ENCODE measurements at places on chromosomes 6 and 20.

GRCh38 chr6:137923866-137924653, 57.0 kb downstream of the TNFAIP3 start:
- no peak for DNase-seq

- no peak for DNase-seq
These were observed 287.1 kb downstream of the BTBD9 start for GRCh38 chr6:38352636-38353035.

DNA sequence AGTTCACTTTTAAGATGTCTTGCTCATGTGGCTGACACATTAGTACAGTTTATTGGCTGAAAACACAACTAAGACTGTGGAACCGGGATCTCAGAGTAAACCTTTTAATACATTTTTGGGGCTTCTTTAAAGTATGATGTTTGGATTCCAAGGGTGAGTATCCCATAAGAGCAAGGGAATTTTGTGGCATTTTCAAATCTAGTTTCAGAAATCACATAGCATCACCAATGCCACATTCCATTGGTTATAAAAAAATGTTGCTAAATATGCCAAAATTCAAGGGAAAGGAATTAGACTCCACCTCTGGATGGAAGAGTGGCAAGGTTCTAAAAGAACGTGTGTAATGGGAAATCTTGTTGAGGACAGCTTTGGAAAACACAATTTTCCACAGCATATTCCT, 338.6 kb downstream of the COL12A1 start:
- DNase-seq = no peak

DNA sequence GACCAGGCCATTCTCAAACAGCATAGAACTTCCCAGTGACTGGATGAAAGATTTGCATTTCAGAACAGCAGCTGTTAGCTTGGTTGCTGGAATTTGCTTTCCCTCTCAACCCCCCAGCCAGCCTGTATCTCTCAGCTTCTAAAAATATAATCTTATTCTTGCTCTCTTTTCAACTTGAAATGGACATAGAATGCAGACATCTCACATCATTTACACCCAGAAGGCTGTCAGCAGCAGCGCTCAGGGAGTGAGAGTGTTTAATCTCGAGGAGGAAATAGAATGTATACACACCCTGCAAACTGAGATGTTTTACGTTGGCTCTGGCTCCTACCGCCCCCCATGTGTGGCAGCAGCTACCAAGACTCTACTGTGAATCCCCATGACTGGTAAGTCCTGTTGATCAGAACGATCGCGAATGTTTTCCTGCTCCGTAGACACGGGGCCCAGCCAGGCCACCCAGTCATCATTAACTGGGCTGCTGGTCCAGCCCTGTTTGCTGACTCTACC, 163.4 kb upstream of the SLC24A3 start:
- no peak for DNase-seq

- DNase-seq = no peak
These were observed 24.0 kb upstream of the ZMYND8 start for GRCh38 chr20:47380481-47380880.

DNA sequence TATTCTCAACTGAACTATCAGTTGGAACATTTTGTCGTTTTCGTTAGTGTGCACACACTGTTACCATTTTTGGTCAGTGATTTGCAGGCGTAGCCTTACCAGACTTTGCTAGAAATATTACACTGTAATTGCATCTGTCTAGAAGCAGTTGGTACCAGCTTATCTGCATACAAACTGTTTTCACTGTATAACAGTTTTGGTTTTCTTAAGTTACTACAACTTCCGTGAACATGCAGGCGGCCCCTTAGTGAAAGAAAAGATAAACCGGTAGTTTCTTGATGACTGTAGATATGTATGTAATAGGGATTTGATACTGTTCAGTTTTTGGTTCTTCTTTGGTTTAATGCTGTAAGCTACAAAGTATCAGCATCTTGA, 1.3 kb downstream of the DSTN start:
- peak; percentile 50 for DNase-seq

DNA sequence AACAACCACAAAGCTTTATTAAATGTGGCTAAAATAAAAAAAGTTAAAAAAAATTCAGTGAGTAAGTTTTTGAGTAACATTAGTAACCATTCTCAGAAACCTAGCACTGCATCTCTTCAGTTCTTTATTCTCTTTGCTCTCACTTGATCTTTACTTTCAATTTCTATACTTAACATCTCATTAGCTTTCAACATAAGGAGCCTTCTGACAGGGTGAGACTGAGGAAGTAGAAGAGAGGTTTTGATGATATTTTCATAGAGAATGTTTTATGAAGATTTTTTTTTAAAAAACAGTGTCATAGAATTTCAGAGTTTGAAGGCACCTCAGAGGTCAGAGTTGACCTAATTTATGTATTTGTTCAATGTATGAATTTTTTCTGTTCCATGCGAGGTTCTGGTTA, 60.8 kb downstream of the FAM83B start:
- DNase-seq = no peak

GRCh38 chr6:75438013-75438431, 55.6 kb downstream of the FILIP1 start:
- DNase-seq = no peak

DNA sequence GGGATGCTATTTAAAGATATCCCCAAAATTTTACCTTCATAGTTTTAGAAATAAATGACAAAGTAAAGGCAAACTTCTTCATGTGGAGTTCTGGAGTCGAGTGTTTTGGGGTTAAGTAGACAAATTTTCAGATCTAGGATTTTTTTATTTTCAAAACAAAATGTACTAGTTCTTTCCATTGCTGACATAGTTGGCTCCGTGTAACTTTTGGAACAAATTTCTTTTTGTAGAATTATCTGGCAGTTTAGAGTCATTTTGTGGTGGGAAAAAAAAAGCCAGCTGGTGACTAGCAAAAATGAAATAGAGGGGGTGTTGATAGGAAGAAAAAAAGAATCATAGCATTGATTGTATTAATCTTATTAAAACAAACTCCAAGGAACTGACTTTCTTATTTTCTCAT, 131.6 kb upstream of the TCF21 start:
- DNase-seq = no peak

DNA sequence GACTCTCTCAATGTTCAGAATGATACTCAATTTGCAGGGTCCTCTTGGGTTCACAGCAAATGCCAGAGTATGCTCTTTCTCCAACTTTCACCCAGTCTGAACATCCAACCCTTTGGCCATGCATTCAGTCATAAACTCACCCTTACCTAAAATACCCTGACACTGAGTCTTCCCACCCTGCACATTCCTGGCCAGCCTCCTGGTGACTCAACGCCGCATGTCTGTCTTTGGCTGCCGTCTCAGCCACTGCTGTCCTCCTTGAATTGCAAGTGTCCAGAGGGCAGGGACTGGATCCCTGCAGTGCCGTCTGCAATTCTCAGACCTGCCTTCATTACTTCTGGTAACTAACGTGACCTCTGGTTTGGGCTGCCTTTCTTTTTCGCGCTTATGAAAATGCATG, 593.4 kb downstream of the QKI start:
- DNase-seq = no peak

- DNase-seq = peak; percentile 81
These were observed 68.3 kb upstream of the FRMD1 start for GRCh38 chr6:168147205-168147738.

DNA sequence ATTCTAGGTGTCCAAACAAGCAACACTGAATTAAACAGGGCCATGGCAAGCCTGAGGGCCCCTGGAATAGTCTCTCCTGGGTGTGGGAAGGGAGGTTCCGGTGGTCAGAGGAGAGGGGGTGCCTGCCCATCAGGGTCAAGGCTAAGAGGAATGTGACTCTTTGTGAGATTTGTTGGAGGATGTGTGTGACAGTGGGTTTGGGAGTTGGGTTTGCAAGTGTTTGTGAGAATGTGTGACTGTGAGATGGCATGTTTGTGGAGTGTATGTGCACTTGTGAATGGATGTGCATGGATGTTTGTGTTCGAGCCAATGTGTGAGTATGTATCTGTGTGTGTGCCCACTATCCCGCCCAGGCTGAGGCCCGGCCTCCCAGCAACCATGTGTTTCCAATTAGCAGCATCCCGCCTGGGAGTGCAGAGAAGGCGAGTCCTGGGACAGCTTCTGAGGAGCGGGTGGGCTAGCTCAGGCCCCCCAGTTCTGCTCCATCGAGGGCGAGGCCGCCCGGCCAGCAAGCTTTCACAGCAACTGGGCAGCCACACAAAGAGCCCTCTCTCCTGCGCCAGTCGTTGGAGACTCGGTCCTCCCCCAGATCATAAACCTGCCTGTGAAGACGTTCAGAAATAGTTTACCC, 12.6 kb downstream of the FOXC1 start:
- no peak for DNase-seq

DNA sequence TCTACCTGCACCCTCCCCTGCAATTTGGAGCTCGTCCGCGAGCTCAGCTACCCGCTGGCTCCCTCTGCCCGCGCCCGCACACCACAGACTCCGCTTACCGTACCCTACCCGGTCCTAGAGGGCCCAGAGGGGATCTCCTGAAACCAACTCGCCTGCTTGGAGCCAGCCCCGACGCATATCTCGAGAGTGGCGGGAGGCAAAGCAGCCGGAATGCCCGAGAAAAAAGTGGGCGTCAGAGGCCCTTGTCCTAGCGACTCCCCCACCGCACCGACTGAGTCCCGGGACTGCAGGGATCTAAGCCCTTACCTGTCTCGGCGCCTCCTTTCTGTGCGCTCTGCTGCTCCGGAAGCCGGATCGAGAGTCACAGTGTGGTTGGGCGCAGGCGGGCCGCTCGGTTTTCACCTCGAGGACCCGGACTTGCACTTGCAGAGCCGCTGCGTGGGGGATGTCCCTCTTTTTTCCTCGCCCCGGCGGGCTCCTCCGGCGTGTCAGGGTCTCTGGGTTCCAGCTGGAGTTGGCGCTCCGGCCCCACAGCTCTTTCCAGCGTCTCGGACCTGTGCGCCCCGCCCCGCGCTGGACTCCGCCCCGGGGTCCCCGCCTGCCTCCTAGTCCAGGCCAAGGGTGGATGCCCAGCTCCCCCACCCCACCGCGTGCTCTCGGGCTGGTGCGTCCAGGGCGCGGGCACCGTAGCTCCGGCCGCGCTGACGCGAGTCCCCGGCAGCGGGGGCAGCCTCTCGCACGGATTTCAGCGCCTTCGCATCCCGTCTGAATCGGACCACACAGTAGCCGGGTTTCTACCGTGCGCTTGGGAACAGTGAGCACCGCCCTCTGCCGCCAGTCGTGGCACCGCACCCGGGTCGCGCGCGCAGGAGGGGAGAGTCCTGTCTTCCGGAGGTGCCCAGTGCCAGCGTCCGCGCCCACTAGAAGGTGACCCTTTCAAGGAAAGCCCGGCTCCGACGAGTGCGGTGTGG, at the start of gene PROKR2:
TSS of gene PROKR2 (minus strand) at position 767 of the 971 bp plus-strand sequence. CDS start 2,585 bp downstream, outside the sequence.
- peak; percentile 60 for DNase-seq

DNA sequence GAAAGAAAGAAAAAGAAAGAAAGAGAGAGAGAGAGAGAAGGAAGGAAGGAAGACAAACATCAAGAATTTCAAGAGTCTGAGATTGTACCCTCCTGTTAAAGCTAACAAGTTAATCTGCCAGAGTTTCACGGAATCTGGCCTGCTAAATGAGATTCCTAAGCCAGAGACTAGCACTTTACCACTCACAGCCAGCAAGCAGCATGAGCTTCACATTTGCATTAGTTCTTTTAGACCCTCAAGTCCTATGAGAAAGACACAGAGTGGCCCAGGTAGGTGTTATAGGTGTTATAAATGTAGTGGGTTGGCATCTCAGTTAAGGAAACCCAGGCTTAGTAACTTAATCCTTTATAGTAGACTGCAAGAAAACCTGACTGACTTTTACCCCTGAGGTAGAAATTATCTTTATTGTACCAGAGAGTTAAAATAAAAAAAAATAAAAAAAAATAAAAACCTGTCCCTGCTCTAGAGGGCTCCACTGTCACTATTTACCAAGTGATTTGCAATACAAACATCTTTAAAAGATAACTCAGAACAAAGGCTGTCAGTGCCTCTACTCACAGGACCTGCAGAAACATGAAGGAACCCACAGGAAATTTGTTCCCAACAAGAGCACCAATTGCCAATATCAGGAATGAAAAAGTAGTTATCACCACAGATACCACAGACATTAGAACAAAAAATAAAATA, 9.7 kb upstream of the IBTK start:
- DNase-seq = no peak

DNA sequence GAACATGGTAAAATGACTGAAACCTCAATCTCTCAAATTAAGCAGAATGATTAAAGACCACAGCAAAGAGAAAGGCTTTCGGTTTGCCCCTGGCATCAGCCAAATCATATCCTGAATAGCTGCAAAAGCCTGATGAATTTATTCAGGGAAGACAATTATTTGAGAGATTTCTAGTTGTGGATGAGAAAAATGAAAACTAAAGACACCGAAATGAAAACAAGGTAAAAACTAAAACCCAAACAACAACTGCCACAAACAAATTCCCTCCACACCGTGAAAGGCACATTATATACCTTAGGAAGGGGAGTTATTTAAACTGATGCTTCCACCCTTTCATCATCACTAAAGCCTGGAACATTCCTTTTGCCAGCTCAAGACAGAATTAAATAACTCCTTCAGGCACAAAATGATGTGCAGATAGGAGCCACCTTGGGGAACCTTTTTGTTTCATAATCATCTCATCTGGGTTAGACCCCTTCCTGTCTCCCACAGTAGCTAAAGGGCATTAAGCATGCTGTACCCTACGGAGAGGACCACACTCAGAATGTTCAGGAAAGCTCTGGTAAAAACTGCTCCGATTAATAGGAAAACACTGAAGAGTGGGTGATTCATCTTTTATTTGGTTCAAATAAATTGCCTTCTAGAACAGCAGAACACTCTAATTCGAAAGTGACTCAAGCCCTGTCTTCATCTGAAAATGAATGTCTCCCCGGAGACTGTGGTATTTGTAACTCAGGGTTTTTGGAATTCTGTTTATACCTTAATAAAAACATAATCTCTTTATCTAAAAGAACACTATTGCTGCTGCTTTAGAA, 9.1 kb upstream of the ANKRD60 start:
- no peak for DNase-seq

DNA sequence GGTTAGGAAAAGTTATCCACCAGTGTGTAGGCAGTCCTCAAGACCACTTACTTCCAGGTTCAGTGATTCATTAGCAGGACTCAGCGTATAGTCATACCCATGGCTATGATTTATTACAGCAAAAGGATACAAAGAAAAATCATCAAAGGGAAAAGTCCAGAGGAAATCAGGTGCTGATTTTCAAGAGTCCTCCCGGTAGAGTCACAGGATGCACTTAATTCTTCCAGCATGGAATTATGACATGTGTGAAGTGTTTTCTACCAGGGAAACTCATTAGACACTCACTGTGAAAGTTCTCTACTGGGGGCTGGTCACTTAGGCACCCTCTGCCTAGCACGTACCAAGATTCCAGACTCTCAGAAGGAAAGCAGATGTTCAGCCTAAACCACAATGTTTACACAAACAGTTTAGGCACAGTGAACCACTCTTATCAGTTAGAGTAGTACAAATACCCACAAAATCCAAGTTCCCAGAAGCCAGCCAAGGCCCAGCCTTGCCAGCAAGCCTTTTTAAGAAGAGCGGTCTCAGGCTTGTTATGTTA, 10.2 kb downstream of the WFDC3 start:
- DNase-seq = peak; percentile 45
